ENCODE measurements at places on chromosomes 11 and 22. TPM values are rescaled to one million over a fixed set of nuclear protein-coding genes. Genes with fewer than 3 reads are reported as not detected.

Gene DEFB131B
- not detected for total RNA-seq

Gene NLRP10
- not detected for total RNA-seq

Gene DENND5A
- 53.9 TPM for total RNA-seq

Gene FLRT1
- 0.66 TPM for total RNA-seq

Gene ABTB2
- 22.1 TPM for total RNA-seq
